ENCODE measurements at places on chromosomes 16 and 17.

GRCh38 chr17:77506371-77506991 lies 365.7 kb downstream of the SEC14L1 start:
- DNase-seq = no peak

DNA sequence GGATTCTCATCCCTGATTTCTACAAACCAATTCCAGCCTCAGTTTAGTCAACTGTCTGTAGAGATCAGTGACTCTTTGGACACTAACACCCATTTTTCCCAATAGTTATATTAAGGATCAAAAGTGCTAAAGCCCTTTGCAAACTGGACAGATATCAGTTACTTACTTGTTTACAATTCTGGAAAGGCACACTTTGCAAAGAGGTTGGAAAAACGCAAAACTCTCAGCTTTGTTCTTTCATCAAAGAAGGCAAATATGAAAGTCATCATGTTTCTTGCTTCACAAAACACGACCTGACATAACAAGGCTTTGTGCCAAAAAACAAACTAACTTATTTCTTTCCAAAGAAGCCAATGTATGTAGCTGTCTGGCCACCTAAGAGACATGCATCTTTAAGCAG lies 26.1 kb upstream of the VAT1L start:
- no peak for DNase-seq

DNA sequence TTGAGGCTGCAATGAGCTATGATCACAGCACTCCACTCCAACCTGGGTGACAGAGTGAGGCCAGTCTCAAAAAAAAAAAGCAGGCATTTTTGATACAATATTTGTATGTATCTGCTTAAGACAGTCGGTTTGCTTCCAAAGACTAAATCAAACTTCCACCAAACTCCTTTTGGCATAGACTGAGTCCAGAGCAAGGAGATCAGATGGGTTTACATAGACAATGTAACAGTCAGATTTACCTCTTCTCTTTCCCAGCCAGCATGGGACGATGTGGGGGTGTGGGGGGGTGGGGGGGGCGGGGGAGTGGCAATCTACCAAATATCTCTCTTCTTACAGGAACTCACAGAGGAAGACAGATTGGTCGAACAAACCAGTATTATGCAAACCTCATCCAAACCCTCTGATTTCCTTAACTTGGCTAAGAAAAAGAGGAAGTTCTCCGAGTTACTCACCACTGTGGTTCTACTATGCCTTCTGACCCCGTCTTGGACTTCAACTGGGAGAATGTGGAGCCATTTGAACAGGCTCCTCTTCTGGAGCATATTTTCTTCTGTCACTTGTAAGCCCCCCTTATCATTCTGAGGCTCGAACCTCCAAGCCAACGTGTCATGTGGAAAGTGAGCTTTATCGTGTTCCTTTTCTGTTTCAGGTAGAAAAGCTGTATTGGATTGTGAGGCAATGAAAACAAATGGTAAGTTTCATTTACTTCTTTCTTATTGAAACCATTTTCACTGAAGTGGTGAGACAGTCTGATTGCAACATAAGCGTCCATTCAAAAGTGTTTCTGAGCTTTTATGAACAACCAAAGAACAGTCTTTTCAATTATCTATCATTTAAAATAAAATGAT lies at the start of gene MILR1:
Gene MILR1 (plus strand): TSS at position 451 of the 848 bp plus-strand sequence. CDS start 54 bp downstream, at position 505.
- no peak for DNase-seq

- no peak for DNase-seq
Measured at GRCh38 chr16:76386784-76387183, 109.6 kb downstream of the CNTNAP4 start.

GRCh38 chr16:54077050-54077821 lies 209.4 kb downstream of the IRX3 start:
- DNase-seq = no peak

GRCh38 chr17:8046929-8047768 lies 8.3 kb downstream of the ALOX15B start:
- DNase-seq = no peak

DNA sequence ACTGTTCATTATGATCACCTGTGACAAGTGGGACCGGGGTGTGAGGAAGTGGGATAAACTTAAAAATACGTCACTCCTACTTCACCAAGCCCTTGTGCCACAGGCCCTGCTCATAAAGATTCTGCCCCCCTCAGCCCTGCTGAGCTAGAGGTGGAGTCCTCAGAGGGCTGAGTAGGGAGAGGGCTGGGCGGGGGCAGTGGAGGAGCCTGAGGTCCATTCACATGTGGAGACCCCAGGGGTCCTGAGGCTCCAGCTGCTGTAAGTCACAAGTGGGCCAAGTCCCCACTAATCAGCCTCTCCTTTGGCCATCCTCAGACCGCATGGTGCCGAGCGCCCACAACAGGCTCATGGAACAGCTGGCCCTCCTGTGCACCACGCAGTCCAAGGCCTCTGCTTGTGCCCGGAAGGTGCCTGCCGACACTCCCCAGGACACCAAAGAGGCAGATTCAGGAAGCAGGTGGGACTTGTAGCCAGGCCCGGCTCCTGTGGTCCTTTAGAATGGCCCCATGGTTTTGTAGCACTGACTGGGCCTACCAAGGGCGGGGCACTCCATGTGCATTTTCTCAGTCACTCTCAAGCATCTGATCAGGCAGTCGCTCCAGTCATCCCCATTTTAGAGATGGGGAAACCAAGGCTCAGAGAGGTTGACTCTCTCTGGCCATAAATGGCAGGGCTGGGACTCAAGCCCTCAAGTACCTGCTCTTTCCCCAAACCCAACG lies 10.4 kb downstream of the DNAAF8 start:
- no peak for DNase-seq

DNA sequence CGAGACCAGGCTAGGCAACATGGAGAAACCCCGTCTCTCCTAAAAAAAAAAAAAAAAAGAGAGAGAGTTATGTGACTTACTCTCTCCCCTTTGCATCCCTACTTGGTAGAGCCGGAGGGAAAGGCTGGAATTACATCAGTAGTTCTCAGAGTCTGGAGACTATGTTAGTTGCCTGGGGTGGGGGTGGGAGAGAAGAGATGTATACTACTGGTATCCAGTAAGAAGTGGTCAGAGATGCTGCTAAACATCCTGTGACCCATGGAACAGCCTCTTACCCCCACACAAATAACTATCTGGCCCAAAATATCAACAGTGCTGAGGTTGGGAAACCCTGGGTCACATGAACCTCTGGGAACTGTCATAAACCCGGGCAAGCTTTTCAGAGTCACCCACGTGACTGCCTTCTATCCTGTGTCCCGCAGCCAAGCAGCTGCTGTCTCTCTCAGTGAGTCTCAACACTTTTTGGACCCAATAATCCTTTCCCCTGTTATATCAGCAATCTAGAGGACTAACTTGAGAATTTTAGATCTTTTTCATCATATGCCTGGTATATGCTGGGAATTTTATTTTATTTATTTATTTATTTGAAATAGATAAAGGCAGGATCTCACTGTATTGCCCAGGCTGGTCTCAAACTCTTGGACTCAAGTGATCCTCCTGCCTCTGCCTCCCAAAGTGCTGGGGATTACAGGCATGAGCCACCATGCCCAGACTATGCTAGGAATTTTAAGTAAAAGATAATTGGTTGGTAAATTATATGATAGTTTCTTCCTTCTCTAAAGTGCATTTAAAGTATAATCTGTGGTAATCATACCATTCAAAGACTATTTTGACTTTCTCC lies 8.7 kb downstream of the EIF1 start:
- DNase-seq = no peak

DNA sequence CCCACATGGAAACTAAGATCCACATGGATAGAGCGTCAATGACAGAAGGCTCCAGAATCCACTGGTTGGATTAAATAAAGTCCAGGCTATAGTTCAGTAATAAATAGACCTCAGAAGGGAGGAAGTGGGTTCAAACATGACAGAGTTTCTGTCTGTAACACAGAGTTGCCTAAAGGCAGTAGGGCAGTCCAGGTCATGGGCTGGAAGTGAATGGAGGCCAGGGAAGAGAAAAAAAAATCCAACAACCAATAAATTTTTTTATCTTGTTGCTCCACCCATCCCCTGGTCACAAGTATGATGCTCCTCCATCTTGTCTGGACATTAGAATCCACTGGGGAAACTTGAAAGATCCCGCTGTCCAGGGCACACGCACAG lies 92.4 kb downstream of the RGS9 start:
- no peak for DNase-seq

DNA sequence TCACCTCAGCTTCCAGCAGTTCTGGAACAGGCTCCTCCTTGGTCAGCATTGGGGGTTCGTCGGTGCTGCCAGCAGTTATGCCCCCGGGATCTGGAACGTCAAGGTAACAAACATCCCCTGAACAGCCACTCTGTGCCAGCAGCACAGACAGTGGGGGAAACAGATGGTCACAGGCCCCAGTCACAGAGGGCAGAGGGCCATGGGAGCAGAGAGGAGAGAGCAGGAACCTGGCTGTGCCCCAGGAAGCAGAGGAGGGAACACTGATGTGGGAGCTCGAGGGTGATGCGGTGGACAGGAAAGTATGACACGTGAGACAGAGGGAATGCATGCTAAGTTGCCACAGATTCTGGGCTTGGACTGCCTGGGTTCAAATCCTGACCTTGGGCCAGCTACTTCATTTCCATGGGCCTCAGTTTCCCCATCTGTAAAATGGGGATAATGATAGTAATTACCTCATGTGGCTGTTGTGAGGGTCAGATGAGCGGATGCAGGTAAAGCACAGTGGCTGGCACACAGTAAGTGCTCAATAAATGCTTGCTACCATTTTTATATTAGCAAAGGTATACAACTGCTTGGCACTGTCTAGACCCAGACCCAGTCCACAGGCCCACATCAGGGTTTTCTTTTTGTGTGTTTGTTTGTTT lies 4.9 kb downstream of the BCL7C start:
- DNase-seq = no peak

DNA sequence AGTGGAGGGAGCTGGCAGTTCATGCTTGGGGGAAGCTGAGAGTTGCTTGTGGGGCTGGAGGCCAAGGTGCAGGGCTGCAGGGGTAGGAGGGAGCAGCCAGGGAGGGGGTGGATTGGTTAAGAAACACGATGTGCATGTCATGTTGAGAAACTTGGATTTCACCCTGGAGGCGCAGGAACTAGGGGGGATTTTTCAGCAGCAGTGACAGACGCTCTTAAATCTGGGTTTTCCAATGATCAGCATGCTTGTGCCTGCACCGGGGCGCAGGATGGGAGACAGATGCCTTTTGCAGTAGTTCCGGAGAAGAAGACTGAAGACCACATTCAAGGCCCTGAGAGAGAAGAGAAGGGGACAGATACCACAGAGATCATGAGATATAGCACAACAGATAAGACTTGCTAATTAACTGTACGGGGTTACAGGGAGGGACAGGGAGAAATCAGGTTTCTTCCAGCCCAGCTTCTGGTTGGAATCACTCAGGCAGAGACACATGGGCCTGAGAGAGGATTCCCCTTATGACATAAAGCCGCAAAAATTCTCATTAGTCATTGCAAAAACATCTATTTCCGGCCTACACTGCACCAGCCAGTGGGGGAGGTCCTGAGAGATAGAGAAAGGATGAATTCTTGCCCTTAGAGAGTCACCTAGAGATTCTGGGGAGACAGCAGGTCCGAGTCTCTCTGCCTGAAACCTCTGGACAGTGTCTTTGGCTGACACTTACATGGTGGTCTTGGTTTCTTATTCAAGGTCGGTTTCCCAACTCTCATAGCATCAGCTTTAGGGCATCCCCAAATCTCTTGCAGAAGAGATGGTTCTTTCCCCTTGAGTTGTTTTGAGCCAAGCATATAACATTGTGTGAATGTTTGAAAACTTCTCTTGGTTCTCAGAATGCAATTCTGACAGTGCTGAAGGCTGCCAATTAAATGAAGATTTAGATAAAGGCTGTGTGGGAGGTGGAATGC lies 27.1 kb downstream of the CDH13 start:
- DNase-seq = peak; percentile 1

GRCh38 chr17:38400286-38400685 lies 28.0 kb upstream of the ARHGAP23 start:
- DNase-seq = no peak

GRCh38 chr17:79630821-79631639 lies 20.2 kb upstream of the RBFOX3 start:
- DNase-seq = no peak

GRCh38 chr16:78116946-78117345 lies 17.5 kb downstream of the WWOX start:
- no peak for DNase-seq

DNA sequence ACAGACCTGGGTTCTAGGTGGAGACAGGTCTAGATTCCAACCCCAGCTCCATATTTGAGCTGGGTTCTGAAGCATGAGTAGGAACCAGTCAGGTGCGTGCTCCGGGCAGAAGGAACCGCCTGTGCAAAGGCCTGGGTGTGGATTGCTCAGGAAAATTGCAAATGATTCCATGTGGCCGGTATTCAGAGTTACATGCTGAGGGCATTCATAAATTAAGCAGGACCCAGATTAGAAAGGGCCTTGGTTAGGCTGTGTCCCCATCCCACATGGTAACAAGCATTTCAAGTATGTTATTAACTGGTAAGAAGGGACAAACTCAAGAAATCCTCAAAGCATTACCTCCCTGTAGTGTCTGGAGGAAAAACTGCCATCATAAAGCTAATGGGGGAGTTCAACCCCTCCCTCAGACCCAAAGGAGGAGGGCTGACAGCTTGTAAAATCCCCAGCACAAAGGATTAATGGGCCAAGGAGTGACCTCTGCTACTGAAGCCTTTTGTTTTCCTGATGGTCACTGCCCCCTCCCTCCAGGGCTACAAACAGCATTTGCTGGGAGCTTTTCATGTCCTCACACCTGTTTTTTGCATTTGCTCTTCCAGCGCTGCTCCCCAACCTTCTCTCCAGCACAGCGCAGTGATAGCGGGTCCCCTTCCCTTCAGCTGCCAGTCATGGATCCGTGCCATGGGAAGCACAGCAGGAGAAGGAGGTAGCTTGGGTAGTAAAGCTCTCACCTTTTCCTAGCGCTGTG lies 218.0 kb downstream of the C16orf95 start:
- DNase-seq = no peak

GRCh38 chr16:58449768-58450167 lies 50.2 kb upstream of the NDRG4 start:
- DNase-seq = no peak

- no peak for DNase-seq
Measured at GRCh38 chr16:88596483-88596882, 26.3 kb downstream of the ZC3H18 start.

GRCh38 chr17:67265436-67266019 lies 20.5 kb upstream of the HELZ start:
- no peak for DNase-seq

DNA sequence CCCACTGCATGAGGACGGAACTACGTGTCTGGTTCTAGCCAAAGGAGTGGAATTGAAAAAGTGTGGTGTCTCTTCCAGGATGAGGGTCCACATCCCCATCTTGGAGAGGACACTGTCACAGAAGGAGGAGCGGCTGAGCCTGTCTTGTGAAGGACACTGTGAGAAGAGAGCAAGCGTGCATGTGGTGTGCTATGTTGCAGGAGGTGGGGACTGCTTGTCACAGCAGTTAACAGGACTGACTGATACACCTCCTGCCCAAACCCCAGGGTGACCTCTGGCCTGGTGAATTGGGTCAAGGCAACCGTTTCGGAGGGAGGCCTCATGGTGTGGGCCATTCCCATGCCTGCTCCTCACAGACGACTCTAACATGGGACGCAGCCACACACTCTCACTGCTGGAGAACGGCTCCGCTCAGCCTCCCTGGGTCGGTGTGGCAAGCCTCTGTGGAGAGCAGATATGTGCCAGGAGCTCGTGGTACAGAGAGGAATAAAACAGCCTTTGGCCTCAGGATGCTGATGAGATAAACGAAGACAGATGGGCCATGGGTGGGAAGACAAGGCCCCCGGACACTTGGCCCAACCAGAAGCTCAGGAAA lies 56.4 kb upstream of the RBFOX3 start:
- no peak for DNase-seq

- no peak for DNase-seq
Measured at GRCh38 chr16:31008149-31008548, 2.3 kb downstream of the STX1B start.

All from CD8-positive, alpha-beta T cell (primary cell).